ENCODE measurements at places on chromosomes 4 and X.

- DNase-seq, result no peak
Observed at GRCh38 chr4:23770011-23770410, 119.8 kb downstream of the PPARGC1A start.

DNA sequence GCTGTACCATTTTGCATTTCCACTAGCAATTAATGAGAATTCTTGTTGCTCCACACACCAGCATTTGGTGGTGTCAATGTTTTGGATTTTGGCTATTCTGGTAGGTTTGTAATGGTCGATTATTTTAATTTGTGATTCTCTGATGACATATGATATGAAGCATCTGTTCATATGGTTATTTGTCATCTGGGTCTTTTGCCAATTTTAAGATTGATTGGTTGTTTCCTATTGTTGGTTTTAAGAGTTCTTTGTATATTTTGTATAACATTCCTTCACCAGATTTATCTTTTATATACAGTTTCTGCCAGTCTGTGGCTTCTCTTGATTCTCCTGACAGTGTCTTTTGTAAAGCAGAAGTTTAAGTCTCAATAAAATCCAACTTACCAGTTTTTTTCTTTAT is 18.5 kb upstream of the BDH2 start:
- no peak for DNase-seq

- DNase-seq, result no peak
Observed at GRCh38 chr4:168167714-168168284, 75.5 kb downstream of the ANXA10 start.

DNA sequence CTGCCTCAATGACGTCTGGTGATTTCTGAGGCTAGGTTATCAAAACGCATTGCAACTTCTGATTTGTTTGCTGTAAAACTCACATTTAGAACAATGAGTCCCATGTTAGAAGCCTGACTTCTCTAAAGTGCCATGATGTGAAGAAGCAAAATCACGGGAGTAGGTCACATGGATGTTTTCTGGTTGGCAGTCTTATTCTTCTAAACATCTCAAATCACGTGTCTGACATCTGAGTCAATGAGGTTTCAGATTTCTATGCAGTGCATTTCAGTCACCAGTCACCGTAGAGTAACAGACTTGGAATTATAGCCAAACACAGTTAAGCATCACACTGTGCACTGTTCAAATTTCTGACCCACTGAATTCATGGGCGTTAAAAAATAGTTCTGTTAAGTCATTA is 482.1 kb downstream of the TMA16 start:
- no peak for DNase-seq

- DNase-seq, result no peak
Observed at GRCh38 chr4:145639186-145639698, 20.1 kb downstream of the MMAA start.

Data from upper lobe of left lung (tissue), 6 donors.